ENCODE measurements at places on chromosomes 4 and X.

- DNase-seq = no peak
- H3K4me3 ChIP-seq = no peak overlapping the region
- no peaks in the 10 kb centered on the region for H3K4me1 ChIP-seq
- no peaks in the 10 kb centered on the region for H3K27me3 ChIP-seq
- no peak overlapping the region for H3K27ac ChIP-seq
Observed at GRCh38 chrX:18422886-18423285, 2.5 kb upstream of the CDKL5 start.

GRCh38 chr4:78627966-78628678 is 76.6 kb downstream of the ANXA3 start:
- no peaks in the 10 kb centered on the region for H3K36me3 ChIP-seq
- H3K27ac ChIP-seq = no peak overlapping the region
- peaks cover 38% of the 10 kb centered on the region for H3K4me1 ChIP-seq
- H3K27me3 ChIP-seq = no peaks in the 10 kb centered on the region
- DNase-seq = no peak

GRCh38 chr4:38665551-38666411 is 1.8 kb downstream of the KLF3 start:
- no peak for DNase-seq
- H3K36me3 ChIP-seq = no peaks in the 10 kb centered on the region
- peak overlapping the region; percentile 91 for H3K27ac ChIP-seq
- no peaks in the 10 kb centered on the region for H3K27me3 ChIP-seq
- H3K4me3 ChIP-seq = peak overlapping the region; percentile 88

DNA sequence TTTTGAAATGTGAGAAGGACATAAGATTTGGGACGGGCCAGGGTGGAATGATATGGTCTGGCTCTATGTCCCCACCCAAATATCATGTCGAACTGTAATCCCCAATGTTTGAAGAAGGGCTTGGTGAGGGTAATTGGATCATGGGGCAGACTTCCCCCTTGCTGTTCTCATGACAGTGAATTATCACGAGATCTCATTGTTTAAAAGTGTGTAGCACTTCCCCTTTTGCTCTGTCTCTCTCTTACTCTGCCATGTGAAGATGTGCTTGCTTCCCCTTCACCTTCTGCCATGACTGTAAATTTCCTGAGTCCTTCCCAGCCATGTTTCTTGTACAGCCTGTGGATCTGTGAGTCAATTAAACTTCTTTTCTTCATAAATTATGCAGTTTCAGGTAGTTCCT is 17.5 kb downstream of the MTMR8 start:
- H3K27me3 ChIP-seq = no peaks in the 10 kb centered on the region
- no peak overlapping the region for H3K4me3 ChIP-seq
- no peaks in the 10 kb centered on the region for H3K4me1 ChIP-seq

GRCh38 chr4:133452678-133453077 is 303.6 kb downstream of the PCDH10 start:
- no peak for DNase-seq
- H3K4me1 ChIP-seq = no peaks in the 10 kb centered on the region
- H3K27me3 ChIP-seq = no peaks in the 10 kb centered on the region
- H3K27ac ChIP-seq = no peak overlapping the region
- H3K4me3 ChIP-seq = no peak overlapping the region

- DNase-seq = no peak
- H3K4me1 ChIP-seq = no peaks in the 10 kb centered on the region
- H3K27me3 ChIP-seq = no peaks in the 10 kb centered on the region
Observed at GRCh38 chr4:140363558-140363957, 9.9 kb upstream of the SCOC start.

DNA sequence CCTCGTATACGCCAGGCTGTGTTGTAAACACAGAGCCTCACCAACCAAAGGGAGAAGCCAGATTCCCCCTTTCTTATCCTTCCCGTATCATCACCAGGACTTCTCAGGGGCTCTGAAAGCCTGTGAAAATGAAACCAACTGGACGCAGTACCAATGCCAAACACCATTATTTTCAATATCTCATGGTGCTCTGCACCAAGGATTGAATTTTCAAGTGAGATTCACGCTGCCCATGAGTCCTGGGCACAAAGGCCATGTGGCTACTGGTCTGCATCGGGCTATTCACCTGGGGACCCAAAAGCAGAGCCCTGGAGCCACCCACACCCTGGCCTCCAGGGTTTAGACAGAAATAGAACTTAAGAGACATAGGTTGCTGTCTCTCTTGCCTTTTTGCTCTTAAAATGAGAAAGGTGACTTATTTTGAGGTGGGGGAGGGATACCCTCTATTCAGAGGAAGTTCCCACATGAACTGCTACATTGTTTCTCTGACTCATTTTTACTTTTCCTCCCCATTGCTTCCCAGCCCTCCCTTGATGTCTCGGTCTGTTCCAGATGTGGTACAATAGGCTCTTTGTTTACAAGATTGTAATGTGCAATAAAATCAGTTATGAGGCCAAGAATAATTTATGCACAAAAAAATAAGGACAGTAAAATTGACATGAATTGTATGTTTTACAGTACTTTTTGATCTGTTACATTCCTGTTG is 55.4 kb downstream of the MAML3 start:
- no peaks in the 10 kb centered on the region for H3K4me1 ChIP-seq
- DNase-seq = no peak
- H3K36me3 ChIP-seq = no peaks in the 10 kb centered on the region
- H3K27ac ChIP-seq = no peak overlapping the region
- H3K27me3 ChIP-seq = no peaks in the 10 kb centered on the region
- no peak overlapping the region for H3K4me3 ChIP-seq

- no peaks in the 10 kb centered on the region for H3K27me3 ChIP-seq
- H3K36me3 ChIP-seq = no peaks in the 10 kb centered on the region
- H3K4me3 ChIP-seq = no peak overlapping the region
- no peaks in the 10 kb centered on the region for H3K4me1 ChIP-seq
Observed at GRCh38 chr4:10047967-10048366, 26.7 kb upstream of the SLC2A9 start.

DNA sequence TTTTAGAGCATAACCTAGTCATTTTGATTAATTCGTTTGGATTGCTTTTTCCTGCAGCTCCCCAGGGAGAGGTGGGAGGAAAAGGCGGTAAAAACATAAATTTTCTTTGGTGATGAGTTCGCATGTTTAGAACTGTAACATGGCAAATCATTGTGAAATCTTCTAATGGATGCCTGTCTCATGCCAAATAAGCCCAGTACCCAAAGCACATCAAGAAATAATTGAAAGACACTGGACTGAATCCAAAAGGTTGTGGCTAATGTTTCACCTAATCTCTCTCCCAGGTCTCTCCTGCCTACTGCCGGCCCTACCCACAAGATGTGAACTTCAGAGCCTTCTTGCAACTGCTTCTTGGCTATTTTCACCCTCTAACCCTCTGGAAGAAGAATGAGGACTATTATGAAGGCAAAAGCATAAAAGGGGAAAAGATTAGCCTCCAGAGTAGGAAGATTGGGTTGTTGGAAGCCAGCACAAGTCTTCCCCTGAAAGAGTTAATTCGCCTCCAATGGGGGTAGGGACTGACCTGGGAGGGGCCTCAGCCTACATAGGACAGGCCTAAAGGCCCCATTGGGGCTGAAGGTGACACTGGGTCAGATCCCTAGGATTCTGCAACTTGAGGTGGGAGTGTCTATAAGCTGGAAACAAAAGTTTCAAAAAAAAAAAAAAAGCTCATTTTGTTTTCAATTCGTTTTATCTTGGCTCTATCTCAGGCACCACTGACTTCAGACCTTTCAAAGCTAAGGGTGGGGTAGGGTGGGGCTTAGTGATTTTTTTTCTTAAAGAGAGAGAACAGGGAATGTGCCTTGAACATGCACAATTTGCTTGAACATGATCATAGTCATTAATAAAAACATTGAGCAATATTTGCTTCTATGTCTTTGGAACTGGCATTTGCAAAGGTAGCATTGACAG is 278.6 kb upstream of the KLF3 start:
- no peaks in the 10 kb centered on the region for H3K27me3 ChIP-seq
- no peaks in the 10 kb centered on the region for H3K4me1 ChIP-seq
- H3K36me3 ChIP-seq = no peaks in the 10 kb centered on the region
- DNase-seq = no peak
- H3K4me3 ChIP-seq = no peak overlapping the region

DNA sequence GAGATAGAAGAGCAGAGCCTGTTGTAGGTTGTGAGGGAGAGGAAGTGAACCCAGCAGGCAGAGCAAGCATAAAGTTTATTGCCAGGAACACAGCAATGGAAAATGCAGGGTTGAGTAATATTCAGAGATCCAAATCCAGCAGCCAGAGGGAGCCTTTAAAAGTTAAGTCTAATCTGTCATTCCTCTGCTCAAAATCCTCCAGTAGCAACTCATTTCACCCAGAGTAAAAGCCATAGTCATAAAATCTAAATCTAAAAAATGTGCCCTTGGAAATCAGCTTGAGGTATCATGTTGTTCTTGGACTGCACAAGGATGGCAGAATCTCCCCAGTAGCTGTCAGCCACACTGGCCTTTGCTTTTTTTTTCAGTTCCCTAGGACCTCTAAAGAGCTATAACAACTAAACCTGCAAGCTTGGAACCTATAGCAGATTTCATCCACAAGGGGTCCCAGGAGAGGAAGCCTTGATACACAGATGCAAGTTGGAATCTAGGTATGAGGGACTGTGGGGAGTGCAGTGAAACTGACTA is 62.9 kb upstream of the FRAS1 start:
- H3K4me1 ChIP-seq = peaks cover 25% of the 10 kb centered on the region
- DNase-seq = peak; percentile 73
- H3K27ac ChIP-seq = peak overlapping the region; percentile 63

DNA sequence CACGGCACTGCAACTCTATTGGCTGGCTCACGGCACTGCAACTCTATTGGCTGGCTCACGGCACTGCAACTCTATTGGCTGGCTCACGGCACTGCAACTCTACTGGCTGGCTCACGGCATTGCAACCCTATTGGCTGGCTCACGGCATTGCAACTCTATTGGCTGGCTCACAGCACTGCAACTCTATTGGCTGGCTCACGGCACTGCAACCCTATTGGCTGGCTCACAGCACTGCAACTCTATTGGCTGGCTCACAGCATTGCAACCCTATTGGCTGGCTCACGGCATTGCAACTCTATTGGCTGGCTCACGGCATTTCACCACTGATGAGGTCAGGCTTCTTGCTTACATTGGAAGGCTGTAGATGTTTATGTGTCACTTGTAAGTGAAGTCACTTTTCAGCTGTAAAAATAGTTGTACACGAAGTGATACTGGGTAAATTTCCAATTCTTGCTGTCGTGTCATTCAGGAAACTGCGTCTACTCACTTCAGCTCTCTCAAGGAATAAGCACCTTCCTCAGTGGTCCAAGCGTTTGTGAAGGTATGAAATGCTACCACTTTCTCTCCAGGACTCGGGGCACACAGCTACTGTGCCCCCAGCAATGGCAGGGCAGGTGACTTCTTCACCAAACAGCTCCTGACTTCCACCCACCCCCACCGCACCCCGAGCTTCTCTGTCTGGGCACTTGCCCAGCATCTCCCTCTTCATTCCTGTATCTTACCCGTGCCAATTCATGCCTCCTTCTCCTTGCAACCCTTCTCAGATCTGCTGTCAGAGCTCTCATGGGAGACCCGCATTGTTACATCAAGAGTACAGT is 141.3 kb downstream of the AFAP1 start:
- 0 out of 2 replicates have a peak, but pooled peaks cover 3% of the 10 kb centered on the region for H3K4me1 ChIP-seq
- no peak overlapping the region for H3K27ac ChIP-seq
- H3K36me3 ChIP-seq = no peaks in the 10 kb centered on the region
- no peak for DNase-seq
- H3K4me3 ChIP-seq = no peak overlapping the region
- peaks cover 86% of the 10 kb centered on the region for H3K27me3 ChIP-seq

DNA sequence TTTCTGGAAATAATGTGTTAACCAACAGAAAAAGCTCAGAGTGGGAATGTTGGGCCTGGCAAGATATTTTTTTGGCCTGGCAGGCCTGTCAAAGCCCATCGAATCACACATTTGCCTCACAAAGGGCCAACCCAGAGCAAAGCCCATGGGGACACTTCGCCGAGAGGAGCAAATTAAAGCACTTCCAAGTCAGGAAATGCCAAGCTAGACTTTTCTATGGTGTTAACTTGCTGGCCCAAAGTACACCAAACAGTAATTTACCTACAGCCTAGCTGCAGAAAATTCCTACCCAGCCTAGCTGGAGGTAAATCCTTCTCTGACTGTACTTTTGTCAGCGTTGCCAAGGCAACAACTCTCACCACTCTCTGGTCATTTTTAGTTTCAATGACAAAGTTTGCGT is 288.6 kb upstream of the LDB2 start:
- DNase-seq = no peak
- no peak overlapping the region for H3K27ac ChIP-seq
- H3K4me1 ChIP-seq = no peaks in the 10 kb centered on the region

DNA sequence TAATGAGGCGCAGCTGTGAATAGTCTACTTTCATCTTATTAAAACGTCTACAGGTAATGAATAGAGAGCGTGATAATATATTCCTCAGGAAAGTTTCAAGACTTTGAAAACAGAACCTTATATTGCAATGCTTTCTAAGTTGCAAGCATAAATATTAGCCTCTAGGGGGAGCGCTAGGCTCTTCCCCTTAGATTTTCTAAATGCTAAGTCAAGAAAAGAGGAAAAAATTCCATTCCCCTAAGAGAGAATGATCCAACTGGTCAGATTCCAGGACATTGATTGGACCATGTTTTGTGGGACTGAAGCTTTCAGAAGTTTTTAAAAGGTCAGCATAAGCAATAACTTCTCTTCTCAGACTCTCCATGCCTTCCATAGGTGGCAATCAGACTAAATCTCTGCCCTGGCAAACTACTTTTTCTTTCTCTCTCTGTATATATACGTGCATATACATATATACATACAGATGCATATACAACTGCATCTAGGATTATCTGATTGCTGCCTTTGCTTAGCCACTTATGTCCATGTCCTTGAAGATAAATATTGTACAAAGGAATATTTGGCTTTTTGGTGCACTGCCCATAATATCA is 492.9 kb downstream of the INPP4B start:
- H3K27me3 ChIP-seq = no peaks in the 10 kb centered on the region
- no peak overlapping the region for H3K4me3 ChIP-seq
- no peaks in the 10 kb centered on the region for H3K36me3 ChIP-seq
- H3K4me1 ChIP-seq = no peaks in the 10 kb centered on the region
- H3K27ac ChIP-seq = no peak overlapping the region
- peak; percentile 41 for DNase-seq

DNA sequence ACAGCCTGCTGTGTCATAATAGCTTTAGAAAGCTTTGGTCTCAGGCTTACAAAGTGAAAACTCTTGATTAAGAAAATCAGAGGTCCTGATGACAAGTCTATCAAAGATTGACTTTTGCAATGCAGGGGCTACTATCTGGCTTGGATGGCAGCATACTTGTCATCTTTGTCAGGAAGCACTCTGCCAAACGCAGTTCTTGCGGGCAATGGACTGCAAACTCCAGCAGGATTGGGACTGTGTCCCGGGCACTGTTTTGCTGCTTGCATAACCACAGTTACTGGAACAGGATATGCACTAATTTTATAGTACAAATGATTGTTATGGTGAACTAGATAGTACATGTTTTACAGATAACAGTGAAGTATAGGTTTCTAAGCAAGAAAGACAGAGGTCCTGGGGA is 185.6 kb downstream of the IQCM start:
- H3K27ac ChIP-seq = no peak overlapping the region
- H3K4me1 ChIP-seq = no peaks in the 10 kb centered on the region
- H3K36me3 ChIP-seq = no peaks in the 10 kb centered on the region
- DNase-seq = no peak
- H3K4me3 ChIP-seq = no peak overlapping the region

- peaks cover 16% of the 10 kb centered on the region for H3K4me1 ChIP-seq
- no peaks in the 10 kb centered on the region for H3K36me3 ChIP-seq
Observed at GRCh38 chr4:155612074-155612473, 54.6 kb upstream of the GUCY1A1 start.
